Esophagus squamous epithelium (tissue), 5 donors: ENCODE measurements at places on chromosomes 1 and 21.

DNA sequence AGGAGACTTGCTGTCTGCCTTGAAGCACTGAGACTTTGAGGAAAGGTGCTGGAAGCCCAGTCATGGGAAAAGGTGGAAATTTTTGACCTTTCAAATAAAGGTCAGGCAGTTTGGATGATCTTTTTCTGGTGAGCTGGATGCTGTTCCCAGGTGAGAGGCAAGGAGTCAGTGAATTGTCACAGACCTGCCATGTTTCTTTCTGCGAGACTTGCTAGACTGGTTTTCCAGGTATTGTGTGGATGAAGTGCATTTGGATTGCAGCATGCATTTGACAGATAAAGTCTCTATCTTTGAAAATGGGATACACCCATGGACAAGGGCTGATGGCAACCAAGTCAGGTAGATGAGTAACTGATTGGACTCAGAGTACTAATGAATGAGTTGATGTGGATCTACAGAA lies 65.7 kb upstream of the NHLH2 start:
- H3K36me3 ChIP-seq = no peaks in the 10 kb centered on the region
- no peaks in the 10 kb centered on the region for H3K4me1 ChIP-seq
- no peak overlapping the region for H3K27ac ChIP-seq
- no peak for DNase-seq
- no peak overlapping the region for H3K4me3 ChIP-seq
- H3K27me3 ChIP-seq = no peaks in the 10 kb centered on the region

- H3K27me3 ChIP-seq = peaks cover 84% of the 10 kb centered on the region
- no peak overlapping the region for H3K4me3 ChIP-seq
- H3K4me1 ChIP-seq = no peaks in the 10 kb centered on the region
- H3K36me3 ChIP-seq = no peaks in the 10 kb centered on the region
- DNase-seq = no peak
Measured at GRCh38 chr21:33124889-33125288, 54.9 kb downstream of the OLIG1 start.

GRCh38 chr1:108560874-108561459 lies 1.1 kb downstream of the EEIG2 start:
- H3K27ac ChIP-seq = peak overlapping the region; percentile 82
- no peaks in the 10 kb centered on the region for H3K27me3 ChIP-seq
- peak overlapping the region; percentile 62 for H3K4me3 ChIP-seq
- peaks cover 17% of the 10 kb centered on the region for H3K4me1 ChIP-seq
- no peak for DNase-seq

DNA sequence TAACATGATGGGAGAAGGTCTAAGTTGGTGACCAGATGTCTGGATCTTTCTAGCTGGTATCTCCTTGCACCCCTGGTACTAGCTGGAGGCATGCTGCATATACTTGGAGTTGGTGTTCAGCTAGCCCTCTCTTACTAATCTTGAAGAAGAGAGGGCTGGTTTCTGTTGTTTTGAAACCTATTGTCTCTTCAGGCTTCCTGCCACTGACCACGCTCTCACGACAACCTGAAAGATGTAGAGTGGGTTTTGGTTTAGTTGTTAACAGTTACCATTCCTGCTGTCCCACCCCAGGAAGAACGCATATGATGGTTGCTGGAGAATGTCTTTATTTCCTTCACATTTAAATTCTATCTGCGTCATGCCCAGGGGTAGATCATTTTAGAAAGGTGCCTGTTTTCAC lies 3.6 kb downstream of the MAN1C1 start:
- no peaks in the 10 kb centered on the region for H3K27me3 ChIP-seq
- DNase-seq = no peak
- H3K27ac ChIP-seq = no peak overlapping the region

DNA sequence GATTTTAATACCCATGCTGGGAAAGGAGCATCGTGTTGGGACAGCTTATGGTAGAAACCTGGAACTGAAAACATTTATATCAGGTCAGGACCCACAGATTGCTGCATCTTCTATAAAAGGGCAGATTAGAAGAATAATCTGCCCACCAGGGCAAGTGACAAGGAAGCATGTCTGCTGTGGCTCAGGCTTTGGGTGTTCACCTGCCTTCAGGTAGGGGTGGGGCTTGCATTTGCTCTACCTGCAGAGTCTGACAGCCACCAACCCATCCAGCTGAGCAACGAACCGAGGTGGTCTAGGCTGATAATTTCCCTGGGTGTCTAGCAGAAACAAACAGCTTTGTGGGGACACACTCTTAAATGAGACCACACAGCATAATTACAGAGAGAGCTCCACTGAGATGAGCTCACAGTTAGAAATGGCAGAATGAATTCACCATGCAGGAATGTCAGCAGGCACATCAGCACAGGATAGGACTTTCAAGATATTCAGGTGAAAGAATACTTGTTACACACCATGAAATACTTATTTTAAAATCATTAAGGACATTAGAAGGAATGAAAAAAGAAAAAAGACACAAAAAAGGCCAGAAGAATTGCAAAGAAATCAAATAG lies 36.1 kb upstream of the B3GALT5 start:
- no peak overlapping the region for H3K4me3 ChIP-seq
- H3K27me3 ChIP-seq = no peaks in the 10 kb centered on the region
- no peaks in the 10 kb centered on the region for H3K4me1 ChIP-seq
- no peak for DNase-seq
- no peak overlapping the region for H3K27ac ChIP-seq
- H3K36me3 ChIP-seq = no peaks in the 10 kb centered on the region

- no peak overlapping the region for H3K4me3 ChIP-seq
- H3K27me3 ChIP-seq = no peaks in the 10 kb centered on the region
- H3K4me1 ChIP-seq = no peaks in the 10 kb centered on the region
- H3K27ac ChIP-seq = no peak overlapping the region
- H3K36me3 ChIP-seq = no peaks in the 10 kb centered on the region
- no peak for DNase-seq
Measured at GRCh38 chr1:111832521-111833155, 76.9 kb downstream of the DDX20 start.

DNA sequence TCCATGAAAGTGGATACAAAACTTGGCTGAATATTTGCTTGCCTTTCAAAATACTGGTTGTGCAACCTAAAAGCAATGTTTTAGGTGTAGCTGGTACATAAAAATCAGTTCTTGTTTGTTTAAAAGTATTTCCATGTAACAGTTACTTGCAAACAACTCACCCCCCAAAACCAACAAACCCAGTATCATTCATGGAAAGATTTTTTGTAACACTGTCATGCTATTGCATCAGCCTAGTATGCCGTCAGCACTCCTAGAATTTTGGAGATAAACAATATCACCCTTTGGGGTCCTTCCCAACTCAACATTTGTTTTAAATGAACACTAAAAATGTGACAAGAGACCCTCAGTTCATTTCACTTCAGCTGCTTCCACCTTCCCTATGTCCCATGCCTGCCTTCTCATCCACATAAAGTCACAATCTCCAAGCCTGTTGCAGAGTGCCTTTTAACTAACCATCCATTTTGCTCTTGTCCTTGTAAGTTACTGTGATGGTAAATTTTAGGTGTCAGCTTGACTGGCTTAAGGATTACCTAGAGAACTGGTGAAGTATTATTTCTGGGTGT lies 425.3 kb downstream of the DUSP10 start:
- H3K27me3 ChIP-seq = no peaks in the 10 kb centered on the region
- no peak overlapping the region for H3K4me3 ChIP-seq
- no peak for DNase-seq
- H3K36me3 ChIP-seq = no peaks in the 10 kb centered on the region
- H3K4me1 ChIP-seq = peaks cover 8% of the 10 kb centered on the region

DNA sequence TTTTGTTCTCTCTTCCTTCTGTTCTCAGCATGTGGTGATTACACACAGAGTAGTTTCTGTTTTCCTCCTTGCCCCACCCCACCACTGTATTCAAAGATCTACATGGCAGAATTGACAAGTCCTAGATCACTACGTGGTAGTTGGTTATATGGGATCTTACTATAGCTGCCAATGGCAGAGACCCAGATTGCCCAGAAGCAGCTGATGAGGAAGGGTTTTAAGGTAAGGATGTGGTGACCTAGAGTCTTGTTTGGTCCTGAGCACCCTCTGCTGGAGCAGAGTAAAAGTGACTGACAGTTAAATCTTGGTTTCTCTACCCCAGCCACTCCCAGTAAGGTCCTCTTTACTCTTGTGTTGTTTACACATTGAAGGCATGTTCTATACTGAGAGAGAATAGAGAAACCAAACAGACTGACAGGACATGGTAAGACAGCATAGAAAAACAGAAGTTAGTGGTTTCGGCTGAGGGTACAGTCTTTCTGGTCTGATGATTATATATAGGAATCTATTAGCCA lies 22.8 kb upstream of the STRIP1 start:
- H3K4me1 ChIP-seq = peaks cover 1% of the 10 kb centered on the region
- no peak for DNase-seq
- no peak overlapping the region for H3K4me3 ChIP-seq
- H3K36me3 ChIP-seq = peaks cover 78% of the 10 kb centered on the region
- no peaks in the 10 kb centered on the region for H3K27me3 ChIP-seq

- H3K4me3 ChIP-seq = no peak overlapping the region
- DNase-seq = no peak
- H3K27me3 ChIP-seq = no peaks in the 10 kb centered on the region
- H3K4me1 ChIP-seq = no peaks in the 10 kb centered on the region
- H3K36me3 ChIP-seq = no peaks in the 10 kb centered on the region
Measured at GRCh38 chr1:221188458-221188857, 309.2 kb downstream of the HLX start.

GRCh38 chr1:73604211-73604610 lies 593.8 kb downstream of the LRRIQ3 start:
- no peak for DNase-seq
- H3K36me3 ChIP-seq = no peaks in the 10 kb centered on the region
- H3K4me3 ChIP-seq = no peak overlapping the region
- H3K27me3 ChIP-seq = no peaks in the 10 kb centered on the region

- H3K27me3 ChIP-seq = no peaks in the 10 kb centered on the region
- H3K27ac ChIP-seq = peak overlapping the region; percentile 68
Measured at GRCh38 chr1:205275133-205275532, 46.4 kb downstream of the NUAK2 start.

DNA sequence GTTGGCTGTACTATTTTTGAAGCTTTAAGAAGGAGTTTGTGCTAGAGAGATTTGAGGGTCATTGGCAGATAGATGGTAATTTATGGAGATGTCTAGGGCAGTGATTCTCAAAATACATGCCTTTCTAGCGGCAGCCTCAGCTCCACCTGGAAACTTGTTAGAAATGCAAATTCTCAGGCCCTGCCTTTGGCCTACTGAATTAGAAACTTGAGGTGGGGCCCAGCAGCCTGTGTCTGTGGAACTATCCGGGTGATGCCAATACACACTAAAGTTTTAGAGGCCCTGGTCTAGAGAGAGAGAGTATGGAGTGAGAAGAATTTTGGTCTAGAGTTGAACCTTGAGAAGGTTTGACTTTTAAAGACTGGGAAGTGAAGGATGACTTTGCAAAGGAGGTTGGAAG lies 82.5 kb downstream of the CDC14A start:
- DNase-seq = no peak
- H3K36me3 ChIP-seq = no peaks in the 10 kb centered on the region
- H3K4me3 ChIP-seq = no peak overlapping the region
- no peaks in the 10 kb centered on the region for H3K27me3 ChIP-seq
- no peak overlapping the region for H3K27ac ChIP-seq

- peak overlapping the region; percentile 60 for H3K27ac ChIP-seq
- no peaks in the 10 kb centered on the region for H3K36me3 ChIP-seq
- no peaks in the 10 kb centered on the region for H3K4me1 ChIP-seq
- no peaks in the 10 kb centered on the region for H3K27me3 ChIP-seq
Measured at GRCh38 chr1:208988811-208989222, 594.7 kb upstream of the CAMK1G start.

DNA sequence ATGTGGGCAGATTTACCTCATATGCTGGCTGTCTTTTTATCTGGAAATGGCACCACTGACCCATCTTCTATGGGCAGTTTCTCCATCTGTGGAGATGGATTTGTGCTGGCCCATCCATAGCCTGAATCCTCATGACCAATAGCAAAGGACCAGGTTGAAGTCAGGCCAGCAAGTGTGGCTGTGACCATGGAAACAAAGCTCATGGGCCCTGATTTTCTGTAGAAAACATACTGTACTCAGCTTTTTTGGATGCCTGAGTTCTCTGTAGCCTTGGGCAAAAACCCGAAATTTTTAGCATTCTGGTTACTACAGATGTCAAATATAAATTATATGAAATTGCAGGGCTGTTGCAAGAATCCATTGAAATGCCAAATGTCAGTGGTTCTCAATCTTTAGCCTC lies 155.0 kb downstream of the PLXNA2 start:
- no peak overlapping the region for H3K27ac ChIP-seq
- no peak overlapping the region for H3K4me3 ChIP-seq
- DNase-seq = no peak
- H3K4me1 ChIP-seq = no peaks in the 10 kb centered on the region
- peaks cover 97% of the 10 kb centered on the region for H3K36me3 ChIP-seq

- H3K4me1 ChIP-seq = peaks cover 17% of the 10 kb centered on the region
- no peaks in the 10 kb centered on the region for H3K36me3 ChIP-seq
- peaks cover 18% of the 10 kb centered on the region for H3K27me3 ChIP-seq
Measured at GRCh38 chr1:231157311-231157710, 4.5 kb upstream of the TRIM67 start.

GRCh38 chr1:44571712-44572571 lies 102.3 kb downstream of the TMEM53 start:
- H3K4me1 ChIP-seq = peaks cover 7% of the 10 kb centered on the region
- H3K36me3 ChIP-seq = no peaks in the 10 kb centered on the region
- no peak for DNase-seq
- H3K27me3 ChIP-seq = no peaks in the 10 kb centered on the region
- no peak overlapping the region for H3K27ac ChIP-seq

GRCh38 chr1:155671750-155672149 lies 16.8 kb downstream of the YY1AP1 start:
- no peak for DNase-seq
- H3K4me1 ChIP-seq = no peaks in the 10 kb centered on the region
- H3K27me3 ChIP-seq = no peaks in the 10 kb centered on the region
- no peak overlapping the region for H3K27ac ChIP-seq

GRCh38 chr1:109242387-109242786 lies 7.0 kb upstream of the CELSR2 start:
- H3K36me3 ChIP-seq = peaks cover 20% of the 10 kb centered on the region
- no peak overlapping the region for H3K4me3 ChIP-seq
- peaks cover 22% of the 10 kb centered on the region for H3K4me1 ChIP-seq

DNA sequence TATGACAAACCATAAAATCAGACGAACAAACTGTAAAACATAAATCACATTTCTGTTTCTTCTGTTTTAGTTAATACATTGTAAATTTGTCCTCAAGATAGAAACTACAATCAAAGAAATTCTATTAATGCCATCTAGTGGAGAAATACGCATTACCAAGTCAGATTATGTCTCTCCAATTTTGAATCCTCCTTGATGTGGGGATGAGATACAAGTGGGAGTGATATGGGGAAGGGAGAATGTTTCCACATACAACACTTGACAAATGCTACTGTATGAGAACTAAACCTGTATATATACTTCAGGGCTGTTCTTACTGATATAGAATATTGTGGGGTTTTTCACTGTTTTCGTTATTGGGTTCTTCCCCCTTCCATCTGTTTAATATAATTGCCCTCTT lies 2.6 kb downstream of the HFM1 start:
- no peak overlapping the region for H3K27ac ChIP-seq
- no peaks in the 10 kb centered on the region for H3K36me3 ChIP-seq
- H3K4me1 ChIP-seq = no peaks in the 10 kb centered on the region
- H3K4me3 ChIP-seq = no peak overlapping the region

- H3K27ac ChIP-seq = peak overlapping the region; percentile 88
- DNase-seq = no peak
- no peak overlapping the region for H3K4me3 ChIP-seq
- H3K27me3 ChIP-seq = no peaks in the 10 kb centered on the region
Measured at GRCh38 chr1:16174886-16175598, 19.2 kb upstream of the EPHA2 start.
